ENCODE measurements at places on chromosomes 4 and X. TPM values are rescaled to one million over a fixed set of nuclear protein-coding genes. Genes with fewer than 3 reads are reported as not detected.

GRCh38 chr4:101439926-101440325, 92.6 kb upstream of the PPP3CA start:
- DNase-seq = no peak

DNA sequence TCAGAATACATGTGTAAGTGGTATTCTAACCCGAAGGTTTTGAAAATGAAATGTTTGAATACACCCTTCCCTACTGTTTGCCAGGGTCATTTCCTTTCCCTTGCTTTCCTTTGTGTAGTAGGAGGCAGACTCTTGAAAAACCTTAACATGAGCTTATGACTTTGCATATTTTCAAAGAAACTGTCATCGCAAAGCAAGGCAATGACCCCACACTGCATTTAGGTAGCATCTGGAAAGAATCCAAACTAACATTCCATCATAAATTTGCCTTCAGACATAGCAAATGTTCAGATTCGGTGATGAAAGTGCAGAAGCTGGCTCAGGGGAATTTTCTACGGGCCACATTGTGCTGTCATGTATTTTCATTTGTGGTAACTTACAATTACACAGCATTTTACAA, 32.3 kb downstream of the SH2D1A start:
- DNase-seq = no peak

Gene ZDHHC15
- total RNA-seq = 3.1 TPM

Gene DGAT2L6
- not detected for total RNA-seq

Gene SORBS2
- 1,282 TPM for total RNA-seq

DNA sequence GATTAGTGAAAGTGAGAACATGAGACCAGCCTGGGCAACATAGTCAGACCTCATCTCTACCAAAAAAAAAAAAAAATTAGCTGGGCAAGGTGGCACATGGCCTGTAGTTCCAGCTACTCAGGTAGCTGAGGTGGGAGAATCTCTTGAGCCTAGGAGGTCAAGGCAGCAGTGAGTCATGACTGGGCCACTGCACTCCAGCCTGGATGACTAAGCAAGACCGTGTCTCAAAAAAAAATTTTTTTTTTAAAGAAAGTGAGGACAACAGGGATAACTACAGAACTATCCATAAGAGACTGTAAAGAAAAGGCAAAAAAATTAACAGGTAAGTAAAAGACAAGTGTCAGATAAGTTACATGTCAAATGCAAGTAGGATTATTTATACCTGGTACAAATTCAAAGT, 13.5 kb upstream of the SPP1 start:
- DNase-seq = no peak

Gene C4orf50
- not detected for total RNA-seq
